Mucosa of descending colon (tissue), 3 donors: ENCODE measurements at places on chromosomes 12 and 14. TPM values are rescaled to one million over a fixed set of nuclear protein-coding genes. Genes with fewer than 3 reads are reported as not detected.

GRCh38 chr12:42802785-42803189 is 213.2 kb upstream of the PRICKLE1 start:
- no peak for DNase-seq

DNA sequence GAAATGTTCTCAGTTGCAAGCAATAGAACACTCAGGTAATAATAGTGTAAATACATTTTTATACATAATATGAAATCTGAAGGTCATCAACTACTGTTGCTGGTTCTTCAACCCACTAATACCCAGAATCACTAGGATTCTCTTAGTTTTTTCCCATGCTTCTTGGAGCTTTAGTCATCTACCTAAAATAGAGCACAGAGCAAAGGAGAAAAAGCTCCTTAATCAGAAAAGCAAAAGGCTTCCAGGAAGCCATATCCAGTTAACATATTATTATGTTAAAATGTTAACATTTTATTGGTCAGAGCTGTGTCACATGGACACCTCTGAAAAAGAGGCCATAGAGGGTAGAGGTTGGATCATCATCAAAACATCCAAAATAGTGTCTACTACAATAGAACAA is 57.0 kb downstream of the CCER1 start:
- no peak for DNase-seq

- DNase-seq, result no peak
Observed at GRCh38 chr12:46452776-46453175, 80.2 kb upstream of the SLC38A2 start.

The APOF gene
- total RNA-seq, result not detected

The FAM90A1 gene
- not detected for total RNA-seq

The TDRD9 gene
- 0.63 TPM for total RNA-seq
